Esophagus squamous epithelium (tissue), 5 donors: ENCODE measurements at places on chromosomes 1 and 21.

DNA sequence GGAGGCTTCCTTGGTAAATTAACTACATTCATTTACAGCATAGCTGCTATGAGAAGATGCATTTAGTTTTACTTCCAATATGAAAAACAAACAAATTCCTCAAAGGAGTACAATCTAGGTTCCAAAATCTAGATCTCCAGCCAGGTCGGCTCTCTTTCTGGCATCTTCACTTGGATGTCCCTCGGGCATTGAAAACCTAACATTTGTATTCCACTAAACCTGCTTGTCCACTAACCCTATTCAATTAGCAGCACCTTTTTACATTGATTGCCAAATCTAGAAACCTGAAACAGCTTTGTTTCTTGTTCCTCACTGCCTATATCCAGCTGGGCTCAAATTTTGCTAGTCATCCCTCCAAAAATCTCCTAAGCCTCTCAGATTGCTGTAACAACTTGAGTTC, 14.3 kb upstream of the CXADR start:
- no peak for DNase-seq

- no peak for DNase-seq
Observed at GRCh38 chr21:14080764-14081096, 130.0 kb downstream of the LIPI start.

- DNase-seq = no peak
Observed at GRCh38 chr1:79638382-79638781, 631.9 kb upstream of the ADGRL4 start.

DNA sequence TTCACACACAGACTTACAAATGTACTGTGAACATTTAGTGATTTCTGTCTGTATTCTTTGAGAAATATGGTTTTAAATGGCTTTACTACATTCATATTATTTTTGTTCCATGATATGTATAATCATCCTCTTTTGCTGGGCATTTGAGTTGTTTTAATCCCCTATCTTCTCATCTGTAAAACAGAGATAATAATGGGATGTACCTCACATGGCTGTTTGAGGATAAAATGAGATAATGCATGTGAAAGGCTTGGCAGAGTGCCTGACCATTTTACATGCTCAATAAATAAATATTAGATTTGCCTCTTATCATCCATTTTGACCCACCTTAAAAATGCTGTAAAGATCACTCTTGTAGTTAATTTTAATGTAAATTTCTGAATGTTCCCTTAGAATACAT, 197.2 kb downstream of the C1orf94 start:
- no peak for DNase-seq

GRCh38 chr1:204923201-204923600, 52.5 kb downstream of the NFASC start:
- no peak for DNase-seq

- DNase-seq = no peak
Observed at GRCh38 chr21:37790905-37791304, 125.4 kb downstream of the KCNJ6 start.

- DNase-seq = no peak
Observed at GRCh38 chr21:37800456-37801061, 115.7 kb downstream of the KCNJ6 start.

DNA sequence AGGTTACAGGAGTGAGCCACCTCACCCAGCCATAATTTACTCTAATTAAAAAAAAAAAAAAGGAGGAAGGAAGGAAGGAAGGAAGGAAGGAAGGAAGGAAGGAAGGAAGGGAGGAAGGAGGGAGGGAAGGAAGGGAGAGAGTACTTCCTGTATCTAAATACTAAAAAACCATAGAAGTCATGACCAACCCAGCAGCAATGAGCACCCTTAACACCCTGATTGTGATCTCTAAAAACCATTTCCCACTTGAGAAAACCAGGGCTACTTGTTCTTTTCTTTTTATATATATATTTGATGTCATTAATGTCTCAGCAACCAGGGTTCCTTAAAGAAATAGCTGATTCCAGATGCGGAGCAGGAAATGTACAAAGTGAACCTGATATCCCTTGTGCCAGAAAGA, 31.2 kb downstream of the ARID4B start:
- no peak for DNase-seq

- DNase-seq = no peak
Observed at GRCh38 chr1:216518844-216519627, 95.8 kb upstream of the USH2A start.

DNA sequence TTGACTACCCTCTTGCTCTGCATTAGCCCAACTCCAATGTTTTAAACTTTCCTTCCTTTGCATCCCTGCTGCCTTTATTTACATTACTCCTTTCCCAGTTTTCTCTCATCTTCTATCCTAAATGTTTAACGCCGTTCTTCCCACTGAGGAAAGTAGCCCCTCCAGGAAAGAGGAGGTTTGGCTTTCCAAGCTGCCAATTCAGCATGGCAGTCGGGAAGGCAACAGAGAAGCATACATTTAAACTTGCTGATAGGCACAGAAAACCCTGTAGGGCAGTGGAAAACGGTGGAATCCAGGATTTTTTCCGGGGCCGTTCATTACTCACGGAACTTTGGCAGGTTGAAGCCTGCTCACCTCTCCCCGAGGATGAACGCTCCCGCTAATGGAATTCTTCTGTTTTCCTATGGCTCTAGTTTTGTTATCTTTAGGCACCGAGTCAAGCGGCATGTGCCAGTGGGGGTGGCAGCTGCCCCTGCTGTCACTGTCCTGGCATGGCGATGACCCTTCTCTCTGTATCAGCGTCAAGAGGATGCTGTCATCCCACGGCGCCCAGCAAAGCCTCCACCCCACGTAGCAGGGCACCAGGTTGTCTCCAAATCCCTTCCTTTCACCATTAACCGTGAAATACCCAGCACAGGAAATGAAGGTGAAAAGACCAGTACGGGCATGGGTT, 48.3 kb downstream of the ZBTB18 start:
- no peak for DNase-seq

GRCh38 chr1:8704866-8705506, 112.5 kb downstream of the RERE start:
- DNase-seq = no peak

DNA sequence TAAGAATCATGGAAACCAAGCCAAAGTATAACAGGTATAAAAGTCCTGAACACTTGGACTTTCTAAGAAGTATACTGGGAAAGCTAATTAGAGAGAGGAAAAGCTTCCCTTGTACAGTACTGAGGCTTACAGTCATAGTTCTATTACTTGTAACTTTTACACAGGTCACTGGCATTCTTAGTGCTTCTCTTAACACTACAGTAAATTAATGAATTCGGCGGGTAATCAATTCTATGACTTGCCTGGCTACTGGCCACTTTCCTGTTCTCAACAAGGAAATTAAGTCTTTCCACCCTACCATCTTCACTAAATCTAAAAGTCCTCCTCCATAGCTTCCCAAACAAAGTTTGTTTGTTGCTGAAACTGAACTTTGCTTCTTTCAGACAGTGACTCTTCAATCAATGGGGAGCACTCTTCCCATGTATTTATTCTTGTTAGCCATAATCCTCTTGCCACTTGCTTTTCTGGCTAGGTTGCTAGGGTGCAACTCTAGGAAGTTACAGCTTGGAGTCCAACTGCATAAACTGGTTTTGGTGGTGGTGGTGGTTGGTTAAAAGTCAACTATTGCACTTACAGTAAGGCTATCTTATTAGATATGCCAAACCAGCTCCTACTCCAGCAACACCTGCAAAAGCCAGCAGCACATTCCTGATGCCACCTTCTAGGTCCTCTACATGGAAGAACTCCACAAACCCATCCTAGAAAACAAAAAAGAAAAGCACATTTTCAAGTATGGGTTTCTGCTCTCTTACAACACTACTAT, 2.4 kb downstream of the MCL1 start:
- no peak for DNase-seq
